ENCODE measurements at places on chromosomes 7 and 10.
A peak's percentile ranks its signal among the peaks of the same experiment; 100 is the strongest.

DNA sequence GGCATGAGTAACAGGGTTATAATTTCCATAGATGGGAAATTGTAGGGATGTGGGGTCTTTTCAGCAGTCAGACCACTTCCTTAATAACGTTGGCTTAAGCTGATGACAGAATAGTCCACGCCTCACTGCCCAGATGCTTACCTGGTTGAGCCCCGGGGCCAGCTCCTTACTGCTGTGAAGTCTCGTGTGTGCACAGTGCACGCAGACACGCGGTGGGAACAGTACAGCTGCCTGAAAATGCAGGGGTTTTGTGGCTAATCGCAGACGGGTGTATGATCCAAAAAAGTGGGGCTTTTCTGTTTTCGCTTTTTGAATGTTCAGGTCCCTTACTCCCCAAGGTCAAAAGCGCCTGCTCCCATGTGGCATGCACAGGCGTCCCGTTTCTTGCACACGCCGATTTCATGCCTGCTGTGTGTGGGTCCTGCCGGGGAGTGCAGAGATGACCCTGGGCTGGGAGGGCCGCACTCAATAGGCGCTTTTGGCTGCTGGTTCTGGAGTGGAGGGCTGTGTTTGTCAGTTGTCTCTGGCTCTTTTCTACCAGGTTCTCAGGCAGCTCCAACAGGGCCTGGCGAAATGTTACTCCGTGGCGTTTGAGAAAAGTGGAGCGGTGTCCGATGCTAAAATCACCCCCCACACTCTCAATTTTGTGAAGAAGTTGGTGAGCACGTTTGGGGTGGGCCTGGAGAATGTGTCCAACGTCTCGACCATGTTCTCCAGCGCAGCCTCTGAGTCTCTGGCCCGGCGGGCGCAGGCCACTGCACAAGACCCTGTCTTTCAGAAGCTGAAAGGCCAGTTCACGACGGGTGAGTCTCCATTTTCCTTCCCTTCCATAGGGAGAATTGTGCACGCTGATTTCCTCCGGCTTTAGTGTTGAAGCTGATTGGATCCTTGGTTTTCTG lies 116.0 kb downstream of the TRRAP start:
- no peak for DNase-seq

GRCh38 chr7:107937531-107937930 lies 46.5 kb downstream of the DLD start:
- DNase-seq = no peak

DNA sequence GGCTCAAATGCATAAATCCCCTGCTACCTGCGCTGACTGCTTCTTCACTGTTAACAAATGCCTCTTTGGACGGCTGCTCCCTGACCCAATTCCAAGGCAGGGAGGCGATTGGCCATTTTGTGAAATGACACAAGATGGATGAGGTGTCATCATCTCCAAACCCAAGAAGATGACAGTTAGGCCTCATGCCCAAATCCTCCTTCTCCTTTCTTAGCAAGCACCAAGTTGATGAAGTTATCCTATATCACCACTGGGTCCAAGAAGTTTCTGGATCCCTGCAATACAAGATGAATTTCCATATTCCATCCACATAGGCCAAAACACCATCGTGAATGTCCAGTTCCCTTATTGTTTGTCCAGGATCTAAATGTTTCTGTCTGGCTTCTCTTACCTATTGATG lies 98.5 kb upstream of the RAB11FIP2 start:
- no peak for DNase-seq

DNA sequence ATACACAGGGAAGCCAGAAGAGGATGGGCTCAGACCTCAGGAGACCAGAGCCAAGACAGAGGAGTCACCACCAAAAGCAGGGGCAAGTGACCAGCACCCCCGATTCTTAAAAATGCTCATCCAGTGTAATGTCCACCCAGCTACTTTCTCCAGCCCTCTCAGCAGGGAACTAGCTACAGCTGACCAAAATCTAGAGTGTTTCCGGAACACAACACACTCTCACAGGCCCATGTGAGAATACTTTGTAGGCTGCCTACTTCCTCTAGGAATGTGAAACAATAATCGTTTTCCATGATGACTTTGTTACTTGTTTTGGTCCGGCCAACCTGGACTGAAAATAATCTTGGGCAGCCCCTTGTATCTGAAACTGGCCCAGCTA lies 14.5 kb downstream of the PSAP start:
- DNase-seq = no peak

DNA sequence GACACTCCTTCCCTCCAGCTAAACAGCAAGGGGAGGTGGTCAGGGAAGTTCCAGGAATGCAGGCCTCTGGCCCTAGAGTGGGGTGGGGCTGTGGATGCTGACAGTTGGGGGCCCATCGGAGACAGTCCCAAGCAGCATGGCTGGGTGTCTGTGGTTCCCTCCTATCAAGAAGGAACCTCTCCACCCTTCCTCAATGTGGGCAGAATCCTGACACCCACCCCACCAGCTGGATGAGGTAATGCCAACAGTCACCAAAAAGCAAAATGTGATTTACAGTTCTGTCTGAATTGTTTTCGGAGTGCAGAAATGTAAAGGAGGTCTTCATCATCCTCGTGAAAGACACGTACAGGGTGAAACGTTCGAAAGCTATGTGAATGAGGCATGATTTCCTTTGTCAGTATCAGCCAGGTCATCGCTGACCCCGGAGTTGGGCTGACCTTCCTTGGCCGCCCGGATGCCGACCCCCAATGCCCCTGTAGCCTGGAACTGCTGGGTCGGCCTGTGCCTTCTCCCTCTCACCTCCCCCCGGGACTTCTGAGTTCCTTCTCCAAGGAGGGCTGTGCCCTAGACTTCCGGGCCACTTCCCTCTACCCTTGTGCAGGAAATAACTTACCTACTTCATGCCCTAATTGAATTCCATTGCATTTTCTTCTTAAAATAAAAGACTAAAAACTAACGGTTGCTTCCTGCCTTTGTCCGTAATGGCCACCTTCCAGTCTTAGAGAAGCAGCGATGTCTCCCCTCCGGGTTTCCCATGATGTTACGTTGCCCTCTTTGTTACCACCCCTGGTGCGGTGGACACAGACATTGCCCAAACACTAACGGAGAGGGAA lies 24.5 kb downstream of the FOXK1 start:
- no peak for DNase-seq

DNA sequence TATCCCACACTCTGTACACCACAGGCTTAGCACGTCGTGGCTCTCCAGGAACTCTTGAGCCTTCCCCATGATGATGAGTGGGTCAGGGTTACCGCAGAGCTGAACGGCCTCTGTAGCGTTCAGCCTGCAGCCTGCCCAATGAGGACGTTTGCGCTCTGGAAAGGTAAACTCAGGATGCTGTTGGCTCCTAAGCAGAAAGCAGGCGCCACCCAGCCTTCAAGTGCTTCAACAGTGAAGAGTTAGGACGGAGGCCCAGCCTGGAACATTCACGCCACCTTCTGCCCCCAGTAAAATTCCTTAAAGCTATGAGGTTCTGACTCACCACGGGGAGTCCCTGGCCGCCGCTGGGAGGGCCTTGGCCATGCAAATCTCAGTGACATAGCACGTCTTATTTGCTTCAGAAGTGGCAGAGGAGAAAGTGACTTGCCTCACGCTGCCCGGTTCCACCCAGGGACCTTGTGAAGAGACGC lies 161.5 kb upstream of the SH2B2 start:
- DNase-seq = no peak

DNA sequence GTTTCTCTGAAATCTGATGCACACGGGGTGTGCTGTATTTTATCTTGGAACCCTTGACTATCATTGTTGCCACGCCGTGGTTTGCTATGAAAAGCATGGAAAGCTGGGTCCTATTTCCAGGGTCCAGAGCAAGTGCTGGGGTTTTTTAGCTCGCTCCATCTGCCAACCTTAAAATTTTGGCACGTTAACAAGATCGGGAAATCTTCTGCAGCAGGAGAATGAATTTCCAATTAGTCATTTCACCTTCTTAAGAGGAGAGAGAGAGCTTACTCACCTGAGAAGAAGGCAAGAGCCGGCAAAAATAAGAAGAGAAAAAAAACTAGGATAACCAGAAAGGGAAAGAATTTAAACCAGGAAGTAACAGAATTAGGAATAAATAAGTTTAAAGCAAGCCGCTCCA lies 223.6 kb upstream of the CELF2 start:
- no peak for DNase-seq

DNA sequence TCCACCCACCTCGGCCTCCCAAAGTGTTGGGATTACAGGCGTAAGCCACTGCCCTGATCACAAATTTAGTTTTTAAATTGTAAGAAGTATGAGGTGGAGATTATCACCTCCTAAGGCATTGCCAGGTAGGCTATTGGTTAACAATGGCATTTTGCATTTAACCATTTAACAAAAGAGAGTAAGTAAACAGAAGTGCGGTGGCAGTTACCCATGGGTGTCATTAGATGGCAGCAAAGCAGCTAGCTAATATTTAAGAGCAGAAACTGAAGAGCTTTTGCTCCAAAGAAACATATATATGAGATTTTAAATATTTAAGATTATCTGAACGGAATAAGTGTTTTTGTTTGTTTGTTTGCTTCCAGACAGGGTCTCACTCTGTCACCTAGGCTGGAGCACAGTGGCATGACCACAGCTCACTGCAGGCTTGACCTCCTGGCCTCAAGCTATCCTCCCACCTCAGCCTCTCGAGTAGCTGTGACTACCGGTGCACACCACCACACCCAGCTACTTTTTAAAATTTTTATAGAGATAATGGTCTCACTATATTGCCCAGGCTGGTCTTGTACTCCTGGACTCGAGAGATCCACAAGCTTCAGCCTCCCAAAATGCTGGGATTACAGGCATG lies 325.5 kb upstream of the C7orf33 start:
- peak; percentile 64 for DNase-seq

- DNase-seq = no peak
Measured at GRCh38 chr10:132684164-132684891, 101.6 kb downstream of the NKX6-2 start.

- no peak for DNase-seq
Measured at GRCh38 chr7:83697804-83698530, 49.0 kb upstream of the SEMA3E start.

DNA sequence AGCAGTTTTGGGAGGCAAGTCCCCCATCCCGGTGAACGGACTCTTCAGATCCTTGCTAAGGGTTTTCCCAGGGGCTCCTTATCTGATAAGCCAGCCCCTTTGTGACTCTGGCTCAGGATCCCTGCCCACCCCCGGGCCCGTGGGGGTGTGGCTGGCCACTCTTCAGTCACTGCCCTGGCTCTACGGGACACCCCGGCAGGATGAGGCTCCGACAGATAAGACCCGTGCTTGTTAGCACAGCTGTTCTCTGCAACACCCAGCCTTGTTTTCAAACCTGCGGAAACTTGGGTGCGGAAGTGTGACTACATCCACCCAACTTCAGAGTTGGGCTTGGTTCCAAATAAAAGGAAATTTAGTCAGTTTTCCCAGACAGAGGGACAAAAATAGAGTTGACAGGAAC lies 66.7 kb upstream of the PODXL start:
- DNase-seq = no peak

GRCh38 chr7:117645481-117646165 lies 165.8 kb downstream of the CFTR start:
- no peak for DNase-seq

DNA sequence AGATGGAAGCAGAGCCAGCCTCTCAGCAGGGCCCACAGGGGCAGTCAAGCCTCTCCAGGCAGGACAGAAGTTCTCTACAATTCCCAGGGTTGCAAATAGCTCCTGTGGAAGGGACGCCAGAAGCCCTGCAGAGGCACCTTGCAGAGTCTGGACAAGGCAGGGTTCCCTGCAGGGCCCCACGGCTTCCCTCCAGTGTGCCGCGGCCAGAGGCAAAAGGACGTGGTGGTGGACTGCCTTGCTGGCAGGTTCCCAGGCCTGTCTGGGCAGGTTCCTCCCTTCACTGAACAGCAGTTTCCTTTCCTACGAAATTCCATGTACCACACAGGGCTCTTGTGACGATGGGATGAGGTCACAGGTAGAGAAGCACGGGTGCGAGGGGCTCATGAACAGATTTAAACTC lies 25.1 kb downstream of the UPP1 start:
- DNase-seq = peak; percentile 6

GRCh38 chr7:120714945-120715344 lies 143.0 kb downstream of the TSPAN12 start:
- DNase-seq = no peak

GRCh38 chr10:78730754-78731153 lies 338.0 kb upstream of the ZMIZ1 start:
- DNase-seq = no peak

DNA sequence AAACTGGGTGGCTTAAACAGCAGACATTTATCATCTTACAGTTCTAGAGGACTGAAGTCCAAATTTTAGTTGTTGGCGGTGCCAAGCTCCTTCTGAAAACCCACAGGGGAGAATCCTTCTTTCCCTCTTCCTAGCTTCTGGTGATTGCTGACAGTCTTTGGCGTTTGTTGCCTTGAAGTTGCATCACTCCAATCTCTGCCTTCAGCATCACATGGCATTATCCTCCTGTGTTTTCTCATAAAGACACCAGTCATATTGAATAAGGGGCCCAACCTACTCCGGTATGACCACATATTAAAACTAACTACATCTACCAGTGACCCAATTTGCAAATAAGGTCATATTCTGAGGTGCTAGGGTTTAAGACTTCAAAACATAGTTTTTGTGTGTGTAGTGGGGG lies 472.1 kb upstream of the IGFBP3 start:
- DNase-seq = no peak

DNA sequence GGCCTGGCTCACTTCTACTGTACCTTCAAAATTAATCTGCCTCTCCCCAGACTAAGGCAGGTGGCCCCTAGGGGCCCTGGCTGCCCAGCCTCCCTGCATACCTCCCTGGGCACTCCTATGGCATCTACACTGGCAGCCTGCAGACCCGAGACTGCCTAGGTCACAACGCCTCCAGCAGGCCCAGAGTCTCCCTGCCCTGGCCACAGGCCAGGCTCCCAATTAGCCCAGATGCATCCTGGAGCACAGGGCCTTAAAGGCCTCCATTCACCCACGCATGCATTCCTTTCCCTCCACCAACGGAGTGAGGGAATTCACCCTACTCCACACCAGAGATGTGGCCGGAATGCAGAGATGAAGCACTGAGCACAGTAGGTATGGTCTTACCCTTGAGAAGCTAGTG lies 1.9 kb downstream of the CHAT start:
- DNase-seq = peak; percentile 72

DNA sequence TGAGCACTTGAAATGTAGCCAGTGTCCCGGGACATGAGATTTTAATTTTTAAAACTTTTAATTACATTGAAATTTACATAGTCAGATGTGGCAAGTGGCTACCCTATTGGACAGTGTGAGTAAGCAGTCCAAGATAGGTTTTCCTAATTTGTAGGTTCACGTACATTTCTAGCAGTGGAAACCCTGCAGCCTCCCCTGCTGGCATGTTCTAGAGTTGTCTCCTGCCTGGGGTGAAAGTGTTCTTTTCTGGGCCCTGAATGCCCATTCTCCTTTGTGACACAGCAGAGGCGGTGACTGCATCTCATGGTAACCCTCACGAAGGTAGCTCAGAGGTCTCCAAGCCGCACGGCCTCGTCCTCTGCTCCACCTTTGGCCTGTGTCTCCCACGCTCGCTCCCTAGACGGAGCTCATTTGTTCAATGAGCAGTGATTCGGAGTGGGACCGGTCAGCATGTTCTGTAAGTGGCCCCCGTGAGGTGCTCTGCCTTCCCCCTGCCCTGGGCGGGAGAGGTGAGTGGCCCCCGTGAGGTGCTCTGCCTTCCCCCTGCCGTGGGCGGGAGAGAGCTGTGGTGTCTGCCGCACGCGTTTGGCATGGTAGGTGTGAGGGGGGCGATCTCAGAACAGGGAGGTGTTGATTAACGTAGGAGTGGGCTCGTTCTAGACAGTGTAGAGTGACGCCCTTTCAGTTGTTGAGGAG lies 18.0 kb downstream of the WDR37 start:
- DNase-seq = no peak

- no peak for DNase-seq
Measured at GRCh38 chr7:92790992-92791391, 45.4 kb downstream of the CDK6 start.

Measured in SK-N-SH (cell line).